HT-29 (cell line): ENCODE measurements at places on chromosomes 3 and 15. TPM values are rescaled to one million over a fixed set of nuclear protein-coding genes. Genes with fewer than 3 reads are reported as not detected.

- DNase-seq = no peak
Observed at GRCh38 chr15:58545307-58546065, 113.7 kb downstream of the LIPC start.

DNA sequence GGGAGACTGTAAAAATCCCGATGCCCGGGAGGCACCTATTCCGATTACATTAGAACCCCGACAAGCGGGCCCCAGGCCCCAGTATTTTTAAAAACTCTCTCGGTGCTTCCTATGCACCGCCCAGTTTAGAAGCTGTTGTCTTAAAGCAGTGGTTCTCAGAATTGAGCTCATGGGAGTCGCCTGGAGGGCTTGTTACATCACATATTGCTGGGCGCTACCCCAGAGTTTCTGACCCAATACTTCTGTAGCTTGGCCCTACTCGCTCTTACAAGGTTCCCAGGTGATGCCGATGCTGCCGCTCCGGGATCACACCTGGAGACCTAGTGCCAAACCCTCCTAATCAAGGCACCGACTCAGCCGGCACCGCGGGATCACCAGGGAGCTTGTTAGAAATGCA lies 35.2 kb downstream of the CPN2 start:
- DNase-seq = no peak

DNA sequence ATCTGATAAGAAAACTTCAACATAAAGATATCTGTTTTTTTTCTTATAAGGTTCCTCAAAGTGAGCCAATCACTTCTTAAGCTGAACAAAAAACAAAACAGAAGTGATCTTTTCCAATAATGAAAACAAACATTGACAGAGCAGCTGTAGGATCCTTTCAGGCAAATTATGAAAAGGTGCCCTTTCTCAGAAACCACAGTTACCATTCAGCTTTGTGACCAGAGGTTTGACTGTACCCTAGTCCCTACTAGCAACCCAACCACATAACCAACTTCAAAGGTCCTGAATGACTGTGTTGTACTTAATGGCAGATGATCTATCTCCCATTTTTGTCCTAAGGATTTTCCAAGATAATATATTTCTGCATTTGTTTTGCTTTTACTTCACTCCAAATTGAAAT lies 39.4 kb upstream of the CCR2 start:
- DNase-seq = no peak

TRIP4 gene
- total RNA-seq = 5.4 and 6.1 TPM in 2 replicates

GRCh38 chr3:39376959-39377634 lies 6.1 kb upstream of the SLC25A38 start:
- DNase-seq = no peak

DNA sequence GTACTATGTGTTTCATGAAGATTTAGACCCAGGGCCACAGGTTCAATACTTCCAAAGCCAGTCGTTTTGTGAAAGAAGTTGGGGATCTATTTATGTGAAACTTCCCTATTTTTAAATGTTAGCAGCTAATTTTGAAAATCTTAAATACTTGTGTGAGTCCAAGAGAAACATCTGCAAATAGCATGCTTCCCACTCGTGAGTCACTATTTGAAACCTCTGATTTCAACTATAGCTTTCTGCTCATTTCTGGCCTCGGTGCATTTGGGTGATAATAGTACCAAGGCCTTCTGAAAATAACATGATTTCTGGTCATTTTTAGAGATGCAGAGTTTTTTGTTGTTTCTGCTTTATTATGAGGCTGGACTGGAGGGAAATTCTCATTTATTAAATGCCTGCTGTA lies 110.0 kb downstream of the OPA1 start:
- DNase-seq = no peak

DNA sequence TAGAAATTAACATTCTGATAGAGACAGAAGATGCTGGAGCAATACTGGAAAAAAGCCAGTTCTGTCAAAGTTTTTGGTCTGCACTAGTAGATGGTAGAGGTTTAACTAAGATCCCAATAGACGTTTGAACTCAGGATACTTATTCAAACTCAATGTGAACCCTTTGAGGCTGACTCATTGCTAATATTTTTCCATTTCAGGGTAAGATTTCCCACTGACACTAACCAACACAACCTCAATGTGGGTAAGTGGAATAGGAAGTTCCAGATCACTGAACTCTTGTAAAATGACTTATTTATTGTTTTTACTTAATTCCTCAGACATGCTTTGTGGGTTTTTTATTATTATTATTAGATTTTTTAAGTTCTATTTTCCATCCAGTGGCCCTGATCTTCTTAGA lies 1024.8 kb downstream of the EPHA3 start:
- no peak for DNase-seq

BFSP2 gene
- not detected in 2 replicates for total RNA-seq

NBEAL2 gene
- 154 and 168 TPM in 2 replicates for total RNA-seq

FMN1 gene
- 9.4 and 11.5 TPM in 2 replicates for total RNA-seq

- DNase-seq = no peak
Observed at GRCh38 chr3:72601060-72601459, 247.2 kb downstream of the SHQ1 start.

DNA sequence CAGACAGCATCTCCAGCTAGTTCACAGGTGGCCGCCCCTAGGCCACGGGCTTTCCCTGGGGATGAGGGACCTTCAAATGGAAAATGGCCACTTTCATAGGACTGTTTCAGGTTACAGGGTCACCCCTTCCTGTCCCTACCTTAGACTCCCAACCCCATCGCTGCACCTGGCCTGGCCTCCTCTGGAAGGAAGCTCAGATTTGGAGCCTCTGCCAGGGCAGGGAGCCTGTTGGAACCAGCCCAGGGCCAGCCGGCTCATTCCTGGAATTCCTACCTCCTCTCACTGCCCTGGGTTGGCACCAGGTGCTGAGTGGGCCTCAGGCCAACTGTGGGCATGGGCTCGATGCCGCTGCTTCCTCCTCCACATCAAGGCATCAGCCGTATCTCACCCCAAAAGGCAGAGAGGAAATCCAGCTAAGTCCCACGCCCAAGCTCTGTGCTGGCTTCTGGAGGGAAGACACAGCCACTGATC lies 42.2 kb downstream of the KLHL25 start:
- peak; percentile 51 for DNase-seq

DHFR2 gene
- 1.1 TPM in 2 replicates for total RNA-seq

ATP13A5 gene
- total RNA-seq = not detected in 2 replicates

DNA sequence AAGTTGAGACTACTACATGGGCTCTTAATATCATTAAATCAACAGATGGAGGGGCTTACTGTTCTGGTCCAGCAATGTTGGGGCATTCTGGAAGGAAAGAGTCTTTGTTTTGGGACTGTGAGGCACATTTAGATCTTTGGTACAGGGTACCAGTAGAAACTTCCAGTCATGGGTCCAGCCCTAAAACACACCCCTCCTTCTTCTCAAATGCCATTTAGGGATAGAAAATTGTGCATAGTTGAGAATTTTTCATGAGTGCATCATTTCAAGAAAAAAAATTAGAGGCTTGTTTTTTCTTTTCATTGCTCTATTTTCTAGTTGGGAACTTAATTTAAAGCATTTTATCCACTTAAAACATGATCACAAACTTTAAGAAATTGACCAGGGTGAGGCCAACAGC lies 4.1 kb upstream of the RTP1 start:
- DNase-seq = no peak

- DNase-seq = no peak
Observed at GRCh38 chr3:112635674-112636073, 5.3 kb downstream of the CCDC80 start.

LARP6 gene
- 4.4 and 5.6 TPM in 2 replicates for total RNA-seq

GRCh38 chr3:79236496-79236895 lies 531.3 kb downstream of the ROBO1 start:
- no peak for DNase-seq
